ENCODE measurements at places on chromosomes 5 and 9.

DNA sequence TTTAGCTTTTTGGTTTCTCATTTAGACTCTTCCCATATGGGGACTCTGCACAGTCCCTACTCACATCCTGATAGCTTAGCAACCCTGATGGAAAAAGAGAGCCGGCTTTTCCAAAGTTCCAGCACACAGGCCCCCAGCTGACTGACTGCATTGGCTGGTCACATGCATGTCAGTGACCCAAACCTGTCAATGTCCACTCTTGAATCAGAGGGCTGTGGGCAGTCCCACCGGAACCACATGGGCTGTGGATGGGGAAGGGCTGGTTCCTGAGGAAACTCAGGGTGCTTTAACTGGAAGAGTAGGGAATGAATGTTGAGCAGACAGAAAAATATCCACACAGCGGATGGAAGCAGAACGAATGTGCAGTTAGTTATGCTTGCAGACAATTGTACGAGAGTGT is 136.6 kb downstream of the NSG2 start:
- no peak for DNase-seq

DNA sequence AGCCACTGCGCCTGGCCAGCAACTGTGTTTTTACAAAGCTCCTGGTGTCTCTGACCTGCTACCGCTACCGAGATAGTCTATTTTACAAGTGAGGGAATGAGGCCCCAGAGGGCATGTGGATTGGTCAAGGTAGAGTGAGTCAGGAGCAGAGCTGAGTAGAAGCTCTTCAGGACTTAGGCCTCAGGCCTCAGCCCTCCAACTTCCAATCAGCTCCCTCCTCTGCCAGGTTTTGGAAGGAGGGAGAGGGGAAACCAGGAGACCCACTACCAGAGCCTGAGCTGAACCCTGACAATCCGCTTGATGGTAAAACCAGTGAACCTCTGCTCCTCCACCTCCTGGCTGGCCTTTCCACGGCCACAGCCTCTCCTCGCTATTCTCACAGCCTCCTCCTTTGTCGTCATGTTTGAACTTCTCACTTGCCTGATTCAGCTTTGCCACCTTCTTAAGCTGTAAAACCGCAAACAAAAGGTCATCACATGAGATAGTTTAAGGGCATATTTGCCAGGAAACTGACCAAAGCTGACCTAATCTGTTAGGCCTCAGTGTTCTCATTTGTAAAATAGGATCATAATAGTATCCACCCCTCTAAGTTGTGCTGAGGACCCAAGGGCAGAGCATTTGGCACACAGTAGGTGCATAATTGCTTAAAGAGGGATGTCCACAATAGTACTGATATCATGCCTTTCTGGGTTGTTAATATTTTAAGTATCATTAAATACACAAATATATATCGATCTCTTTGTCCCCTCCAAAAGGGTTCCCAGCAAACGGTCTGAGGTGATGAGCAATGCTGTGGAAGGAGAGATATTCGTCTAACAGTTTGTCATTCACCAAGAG is 1.7 kb downstream of the TRAF1 start:
- peak; percentile 64 for DNase-seq

DNA sequence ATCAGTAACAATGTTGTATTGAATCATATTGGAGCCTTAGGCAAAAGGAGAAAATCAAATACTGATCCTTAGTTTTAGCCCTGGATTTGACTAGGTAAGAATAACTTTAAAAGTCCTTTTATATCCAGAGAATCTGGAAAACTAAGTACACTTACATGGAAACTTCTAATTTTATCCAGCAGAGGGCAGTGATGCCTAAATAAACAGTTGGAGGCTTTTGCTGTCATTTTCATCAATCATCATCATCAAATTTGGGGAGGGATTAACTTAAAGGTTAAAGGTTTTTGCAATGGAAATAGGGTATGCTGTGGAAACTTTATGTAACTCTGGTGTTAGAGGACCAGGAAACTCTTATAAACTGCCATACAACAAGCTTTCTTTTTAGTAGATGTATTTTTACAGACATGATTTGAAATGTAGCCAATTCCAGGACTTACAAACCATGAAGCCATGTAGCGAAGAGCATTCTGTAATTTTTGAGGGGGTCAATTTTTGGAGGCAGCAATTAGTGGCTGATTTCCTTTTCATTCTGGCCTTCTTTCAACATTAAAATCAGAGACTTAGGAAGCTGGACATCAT is 112.7 kb downstream of the OSTF1 start:
- no peak for DNase-seq

DNA sequence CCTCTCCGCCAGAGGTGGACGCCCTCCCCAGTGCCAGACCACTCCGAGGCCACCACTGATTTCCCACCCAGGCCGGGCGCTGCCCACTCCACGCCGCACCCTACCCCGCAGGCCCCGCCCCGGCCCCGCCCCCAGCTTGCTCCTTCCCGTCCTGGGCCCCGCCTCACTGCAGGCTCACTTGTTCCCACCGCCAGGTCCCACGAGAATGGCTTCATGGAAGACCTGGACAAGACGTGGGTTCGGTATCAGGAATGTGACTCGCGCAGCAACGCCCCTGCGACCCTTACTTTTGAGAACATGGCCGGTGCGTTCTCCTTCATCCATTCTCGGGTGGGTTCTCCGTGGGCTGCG is 6.5 kb downstream of the LRRC26 start:
- no peak for DNase-seq

- DNase-seq: no peak
Observed at GRCh38 chr5:139872052-139872766, 76.6 kb downstream of the PSD2 start.

- DNase-seq: no peak
Observed at GRCh38 chr9:125977223-125977622, 230.1 kb downstream of the PBX3 start.
